ENCODE measurements at places on chromosomes 4 and X.

DNA sequence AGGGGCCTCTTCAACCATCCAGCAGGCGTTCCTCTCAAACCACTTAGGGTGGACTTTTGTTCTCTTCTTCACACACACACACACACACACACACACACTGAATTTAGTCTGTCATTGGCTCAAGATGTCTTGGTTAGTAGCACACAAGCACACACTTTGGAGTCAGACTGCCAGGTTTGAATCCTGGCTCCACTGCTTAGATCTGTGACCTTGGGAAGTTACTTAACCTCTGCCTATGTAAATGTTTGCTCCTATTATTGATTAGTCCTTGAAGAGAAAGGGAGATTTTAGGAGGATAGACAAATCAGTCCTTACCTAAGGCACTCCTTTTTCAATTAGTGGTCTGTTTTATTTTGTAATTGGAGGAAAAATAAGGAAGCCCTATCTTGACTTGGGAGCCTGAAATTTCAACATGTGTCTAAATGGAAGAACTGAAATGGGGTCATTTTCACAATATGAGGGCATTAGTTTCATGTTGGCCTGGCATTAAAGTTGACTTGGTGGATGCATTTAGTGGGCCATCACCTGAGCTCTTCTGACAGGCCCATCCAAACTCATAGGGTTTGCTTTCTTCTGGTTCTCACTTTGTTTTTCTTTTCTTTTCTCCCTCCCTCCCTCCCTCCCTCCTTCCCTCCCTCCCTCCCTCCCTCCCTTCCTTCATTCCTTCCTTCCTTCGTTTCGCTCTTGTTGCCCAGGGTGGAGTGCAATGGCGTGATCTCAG is 13.3 kb upstream of the TMEM131L start:
- no peak for DNase-seq

GRCh38 chr4:118290951-118291350 is 61.9 kb downstream of the PRSS12 start:
- no peak for DNase-seq

GRCh38 chr4:170014359-170015011 is 11.7 kb downstream of the MFAP3L start:
- DNase-seq = peak; percentile 49

- DNase-seq = peak; percentile 88
Observed at GRCh38 chr4:42282081-42282901, 115.0 kb upstream of the SHISA3 start.

- DNase-seq = no peak
Observed at GRCh38 chr4:155854582-155855226, 11.4 kb downstream of the ASIC5 start.

- DNase-seq = no peak
Observed at GRCh38 chr4:76311896-76312331, 5.4 kb downstream of the STBD1 start.

GRCh38 chr4:15955670-15956069 is 7.3 kb downstream of the FGFBP2 start:
- no peak for DNase-seq

All from midbrain (tissue), 1 donor.